ENCODE measurements at places on chromosomes 1 and 21.

DNA sequence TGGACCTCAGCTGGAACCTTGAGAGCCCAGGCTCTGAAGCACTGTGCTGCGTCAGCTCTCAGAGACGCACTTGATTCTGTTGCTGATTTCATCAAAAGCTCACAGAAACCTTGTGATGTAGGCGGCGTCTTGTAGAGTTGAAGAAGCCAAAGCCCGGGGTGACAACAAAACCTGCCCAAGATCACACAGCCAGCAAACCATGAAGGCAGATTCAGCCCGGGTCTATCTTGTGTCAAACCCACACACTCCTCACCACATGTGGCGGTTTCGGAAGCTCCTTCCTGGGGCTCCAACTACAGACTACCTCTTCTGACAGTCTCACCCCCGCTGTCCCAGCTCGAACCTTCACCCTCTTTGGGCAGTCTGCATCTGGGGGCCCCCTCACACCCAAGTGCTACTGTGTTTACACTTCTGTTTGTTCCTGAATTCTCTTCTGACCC is 50.4 kb downstream of the TENT5C start:
- no peak for DNase-seq

DNA sequence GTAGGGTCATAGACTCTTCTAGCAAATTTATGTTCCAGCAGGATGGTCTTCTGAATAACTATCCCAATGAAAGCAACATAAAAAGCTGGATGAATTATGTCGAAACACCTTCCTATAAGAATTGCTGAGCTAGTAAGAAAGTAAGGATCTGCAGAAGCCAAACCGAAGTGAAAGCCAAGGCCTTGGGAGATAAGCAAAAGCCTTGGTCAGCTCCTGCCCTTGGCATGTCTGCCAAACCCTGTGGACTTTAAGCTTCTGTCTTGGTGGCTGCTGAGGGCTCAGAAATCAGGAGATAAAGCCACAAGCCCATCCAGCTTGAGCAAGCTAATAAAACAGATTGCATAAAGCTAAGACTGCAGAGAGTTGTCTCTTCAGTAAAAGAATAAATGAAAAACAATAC is 81.2 kb upstream of the KCND3 start:
- no peak for DNase-seq

- DNase-seq: no peak
These were observed 25.6 kb upstream of the POGK start for GRCh38 chr1:166813508-166814223.

DNA sequence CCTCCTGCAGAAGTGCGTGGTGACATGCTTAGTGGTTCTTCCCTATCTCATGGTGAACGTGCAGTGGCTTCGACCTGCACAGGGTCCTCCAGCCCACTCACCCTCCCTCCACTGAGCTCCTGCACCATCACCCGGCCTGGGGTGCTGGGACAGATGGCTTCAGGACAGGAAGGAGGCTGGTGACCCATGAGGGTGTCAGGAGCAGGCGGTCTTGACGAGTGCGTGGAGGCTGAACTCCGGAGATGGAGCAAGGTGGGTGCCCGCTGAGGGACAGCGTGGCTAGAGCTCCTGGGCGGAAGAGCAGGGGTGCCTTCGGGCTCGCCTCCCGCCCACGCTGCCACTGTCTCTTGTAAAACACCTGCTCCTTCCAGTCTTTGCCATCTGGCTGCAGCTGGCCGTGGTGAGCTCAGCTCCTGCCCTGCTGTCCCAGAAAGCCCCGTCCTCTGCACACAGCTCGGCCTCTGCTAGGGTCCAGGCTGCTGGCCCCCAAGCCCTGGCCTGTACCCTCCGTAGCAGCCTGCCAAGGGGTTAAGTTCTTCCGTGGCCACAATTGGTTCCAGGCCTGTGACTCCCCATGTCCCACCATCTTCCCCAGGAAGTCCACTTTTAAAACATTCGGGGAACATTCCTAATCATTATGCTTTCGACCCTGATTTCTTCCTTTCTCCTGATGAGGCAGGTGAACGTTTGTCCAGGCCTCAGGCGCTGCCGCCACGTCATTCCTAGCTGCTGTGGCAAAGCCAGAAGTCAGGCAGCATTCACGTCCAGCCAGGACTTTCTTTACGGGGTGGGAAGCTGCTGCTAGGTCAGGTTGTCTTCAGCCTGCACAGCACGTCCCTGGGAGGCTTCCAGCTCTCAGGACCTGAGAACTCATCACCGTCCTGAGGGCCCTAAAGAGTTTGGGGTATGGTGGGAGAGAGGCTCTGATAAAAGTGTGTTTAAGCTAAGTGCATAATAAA is 8.1 kb downstream of the KRTAP10-1 start:
- no peak for DNase-seq

- peak; percentile 10 for DNase-seq
These were observed 19.0 kb upstream of the L1TD1 start for GRCh38 chr1:62175568-62176179.

GRCh38 chr1:150332651-150333290 is 11.4 kb downstream of the PRPF3 start:
- no peak for DNase-seq

DNA sequence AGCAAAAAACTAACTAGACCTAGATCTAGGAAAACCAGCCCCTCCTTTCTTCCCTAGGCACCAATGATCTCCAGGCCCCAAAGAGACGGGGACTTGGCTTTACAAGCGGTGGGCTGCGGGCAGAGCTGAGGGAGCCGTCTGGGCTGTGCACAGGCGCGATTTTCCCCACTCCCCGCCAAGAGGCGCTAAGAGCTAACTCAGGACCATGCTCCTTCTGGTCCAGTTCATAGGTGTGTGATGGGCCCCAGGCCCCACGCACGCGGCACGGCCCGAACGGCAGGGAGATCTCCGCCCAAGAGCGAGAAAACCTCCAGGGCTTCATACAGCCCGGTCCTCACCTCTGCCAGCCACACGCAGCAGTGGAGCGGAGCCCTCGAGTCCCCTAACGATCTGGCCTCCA is 7.5 kb upstream of the GPR153 start:
- DNase-seq: no peak

DNA sequence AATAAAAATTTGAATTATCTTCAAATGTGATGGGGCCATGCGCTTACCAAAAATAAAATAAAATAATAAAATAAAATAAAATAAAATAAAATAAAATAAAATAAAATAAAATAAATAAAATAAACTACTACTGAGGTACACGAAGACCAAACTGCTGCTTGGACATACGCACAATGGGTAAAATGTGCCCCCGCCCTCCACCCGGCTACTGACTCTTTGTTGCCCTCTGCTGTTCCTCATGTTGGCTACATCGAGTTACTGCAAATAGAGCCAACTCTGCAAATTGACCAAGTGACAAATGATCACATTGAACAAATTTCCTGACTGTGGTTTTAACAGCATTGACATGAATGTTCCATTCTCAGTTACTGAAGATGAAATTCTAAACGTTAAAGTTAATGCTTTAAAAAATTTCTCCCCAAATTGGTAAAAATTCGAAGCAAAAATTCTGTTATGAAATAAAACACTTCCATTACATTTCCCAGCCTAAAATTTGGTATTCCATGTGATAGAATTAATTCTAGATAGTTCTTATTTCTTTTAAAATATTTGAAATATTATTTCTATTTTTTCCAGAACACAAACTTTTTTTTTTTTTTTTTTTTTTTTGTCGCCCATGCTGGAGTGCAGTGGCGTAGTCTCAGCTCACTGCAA is 18.8 kb upstream of the MAP1LC3C start:
- DNase-seq: no peak

GRCh38 chr1:47682198-47682597 is 244.4 kb downstream of the FOXD2 start:
- DNase-seq: no peak

GRCh38 chr1:220974431-220974830 is 95.2 kb downstream of the HLX start:
- no peak for DNase-seq

DNA sequence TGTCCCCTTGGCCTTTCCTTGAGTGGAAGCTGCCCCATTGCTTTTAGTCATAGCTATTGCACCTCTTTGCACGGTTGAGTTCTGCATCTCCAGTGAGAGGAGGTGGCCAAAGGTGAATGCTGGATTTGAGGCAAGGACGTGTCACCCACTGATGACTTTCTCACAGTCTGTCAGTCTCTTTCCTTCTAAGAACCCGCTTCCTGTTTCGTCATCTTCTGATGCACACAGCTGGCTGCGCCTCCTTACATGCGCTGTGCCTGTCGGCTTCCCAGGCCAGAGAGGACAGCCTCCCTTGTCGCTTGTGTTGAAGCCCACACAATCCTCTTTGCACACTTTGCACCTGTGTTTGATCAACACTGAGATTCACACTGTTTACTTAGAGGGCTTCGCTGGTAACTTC is 41.8 kb upstream of the PWP2 start:
- DNase-seq: no peak

GRCh38 chr1:223331301-223331700 is 32.7 kb downstream of the SUSD4 start:
- DNase-seq: no peak

DNA sequence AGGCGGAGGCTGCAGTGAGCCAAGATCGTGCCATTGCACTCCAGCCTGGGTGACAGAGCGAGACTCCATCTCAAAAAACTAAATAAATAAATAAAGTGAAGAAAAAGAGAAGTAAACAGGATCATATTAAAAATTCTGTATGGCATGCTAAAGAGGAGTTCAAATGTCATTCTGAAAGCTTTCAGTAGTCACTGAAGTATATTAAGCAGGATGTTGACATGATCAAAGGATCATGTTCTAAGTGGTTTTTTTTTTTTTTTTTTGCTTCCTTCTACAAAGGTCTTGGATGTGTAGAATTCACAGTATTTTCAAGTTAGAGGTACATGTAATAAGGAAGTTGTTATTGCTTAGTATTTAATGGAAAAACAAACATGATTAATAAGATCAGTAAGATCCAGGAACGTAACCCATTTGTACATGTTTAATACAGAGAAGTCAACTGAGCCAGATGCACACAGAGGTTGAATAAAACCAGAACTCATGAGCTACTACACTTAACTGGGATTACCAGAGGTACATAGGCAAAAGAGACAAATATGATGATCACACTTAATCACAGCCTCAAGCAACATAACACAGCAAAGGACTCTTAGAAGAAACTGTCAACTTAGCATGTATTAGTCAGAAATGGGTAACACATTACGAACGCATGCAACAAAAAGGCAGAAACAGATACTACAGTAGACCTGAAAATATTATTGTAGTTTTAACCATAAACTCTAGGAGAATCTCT is 12.2 kb downstream of the CDC42BPA start:
- no peak for DNase-seq

GRCh38 chr1:167748906-167749305 is 27.1 kb downstream of the MPZL1 start:
- no peak for DNase-seq

DNA sequence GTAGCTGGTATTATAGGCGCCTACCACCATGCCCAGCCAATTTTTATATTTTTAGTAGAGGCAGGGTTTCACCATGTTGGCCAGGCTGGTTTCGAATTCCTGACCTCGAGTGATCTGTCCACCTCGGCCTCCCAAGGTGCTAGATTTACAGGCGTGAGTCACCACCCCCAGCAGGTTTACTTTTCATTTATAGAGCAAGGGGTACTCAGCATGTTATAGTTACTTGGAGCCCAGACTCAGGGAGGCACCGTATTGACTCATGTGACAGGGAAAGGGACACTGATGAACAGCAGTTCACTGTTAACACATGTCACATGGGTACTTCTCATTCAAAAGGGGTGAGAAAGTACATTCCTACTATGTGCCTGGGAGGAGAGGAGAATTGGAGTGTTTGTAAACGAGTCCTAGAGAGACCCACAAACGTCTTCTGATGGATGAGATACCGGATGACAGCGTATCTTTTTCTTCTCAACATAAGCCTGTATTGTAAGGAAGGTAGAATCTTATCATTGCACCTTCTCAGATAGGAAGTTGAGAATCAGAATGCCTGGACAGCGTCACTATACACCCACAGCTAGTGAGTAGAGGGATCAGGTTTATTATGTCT is 510.0 kb downstream of the USP25 start:
- no peak for DNase-seq

GRCh38 chr1:25644962-25645361 is 28.4 kb downstream of the MAN1C1 start:
- no peak for DNase-seq

- DNase-seq: no peak
These were observed 80.1 kb downstream of the SH3BGR start for GRCh38 chr21:39531840-39532239.
